Smooth muscle cell of the brain vasculature (primary cell): ENCODE measurements at places on chromosomes 13 and 19.

DNA sequence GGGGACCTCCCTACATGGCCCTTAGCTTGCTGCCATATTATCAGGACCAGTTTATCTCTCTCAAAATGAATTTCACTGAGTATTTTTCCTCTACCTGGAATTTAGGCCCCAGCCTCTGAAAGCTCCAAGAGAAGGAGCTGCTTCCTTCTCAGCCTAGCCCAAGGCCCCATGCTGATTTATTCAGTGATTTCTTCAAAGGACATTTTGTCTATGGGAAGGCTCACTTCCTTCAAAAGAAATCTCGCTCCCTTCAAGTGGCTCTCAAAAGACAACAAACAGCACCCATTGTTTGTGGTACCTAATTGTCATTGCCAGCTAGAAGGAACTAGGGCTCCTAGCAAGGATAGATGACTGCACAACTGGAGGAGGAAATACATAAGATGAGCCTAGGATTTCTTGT lies 172.4 kb downstream of the SLC7A1 start:
- DNase-seq = no peak

GRCh38 chr13:102402290-102402689 lies 442 bp upstream of the FGF14 start:
- DNase-seq = no peak

DNA sequence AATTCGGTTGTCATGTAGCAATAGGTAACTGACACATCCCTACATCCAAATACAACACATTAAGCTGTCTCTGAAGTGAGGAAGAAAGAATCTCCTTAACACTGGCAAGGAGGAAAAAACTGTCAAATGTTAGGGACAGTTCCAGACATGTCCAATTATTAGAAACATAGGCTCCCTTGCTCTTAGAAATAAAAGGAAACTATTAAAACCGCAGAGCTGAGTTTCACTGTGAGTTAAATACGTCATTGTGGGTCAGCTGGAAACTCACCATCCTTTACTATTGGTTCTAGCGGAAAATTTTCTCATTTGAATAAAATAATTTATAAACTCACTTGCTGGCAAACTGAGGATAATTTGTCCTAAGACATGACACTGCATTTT lies 40.7 kb downstream of the STARD13 start:
- no peak for DNase-seq

GRCh38 chr19:10194500-10195198 lies at the start of gene DNMT1:
DNMT1 (minus strand) TSS chr19:10194953; CDS start chr19:10194899, 54 bp downstream.
- DNase-seq = peak; percentile 90

- DNase-seq = no peak
Observed at GRCh38 chr13:51000061-51000460, 90.5 kb downstream of the RNASEH2B start.

DNA sequence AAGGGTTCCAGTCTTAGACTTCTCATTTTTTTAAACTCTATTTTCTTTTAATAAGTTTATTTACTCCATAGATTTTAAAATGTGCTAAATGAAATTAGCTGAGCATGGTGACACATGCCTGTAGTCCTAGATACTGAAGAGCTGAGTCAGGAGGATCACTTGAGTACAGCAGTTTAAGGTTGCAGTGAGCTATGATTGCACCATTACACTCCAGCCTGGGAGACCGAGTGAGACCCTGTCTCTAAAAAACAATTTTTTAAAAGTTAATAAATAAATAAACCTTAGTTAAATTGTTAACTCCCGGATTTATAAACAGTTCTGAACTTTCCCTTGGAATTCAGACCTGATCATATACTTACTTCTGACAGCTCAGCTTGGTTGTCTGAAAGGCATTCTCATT lies 32.5 kb downstream of the PCDH20 start:
- no peak for DNase-seq

GRCh38 chr19:41699968-41700323 lies 8.5 kb upstream of the CEACAM5 start:
- DNase-seq = no peak

GRCh38 chr13:43782686-43783085 lies 4.1 kb downstream of the ENOX1 start:
- DNase-seq = no peak

DNA sequence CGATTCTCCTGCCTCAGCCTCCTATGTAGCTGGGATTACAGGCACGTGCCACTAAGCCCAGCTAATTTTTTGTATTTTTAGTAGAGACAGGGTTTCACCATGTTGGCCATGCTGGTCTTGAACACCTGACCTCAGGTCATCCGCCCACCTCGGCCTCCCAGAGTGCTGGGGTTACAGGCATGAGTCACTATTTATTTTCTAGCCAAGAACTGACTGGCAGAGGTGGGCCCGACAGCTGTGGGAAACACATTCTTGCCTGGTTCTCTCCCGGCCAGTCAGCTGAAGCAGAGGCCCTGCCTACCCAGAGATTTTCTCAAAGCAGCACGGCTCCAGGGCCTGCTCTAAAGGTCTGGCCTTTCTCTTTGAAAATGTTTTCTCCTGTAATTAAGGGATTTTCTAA lies 108.0 kb downstream of the KCTD15 start:
- peak; percentile 77 for DNase-seq

GRCh38 chr19:2274931-2275535 lies 6.9 kb downstream of the PEAK3 start:
- DNase-seq = no peak

DNA sequence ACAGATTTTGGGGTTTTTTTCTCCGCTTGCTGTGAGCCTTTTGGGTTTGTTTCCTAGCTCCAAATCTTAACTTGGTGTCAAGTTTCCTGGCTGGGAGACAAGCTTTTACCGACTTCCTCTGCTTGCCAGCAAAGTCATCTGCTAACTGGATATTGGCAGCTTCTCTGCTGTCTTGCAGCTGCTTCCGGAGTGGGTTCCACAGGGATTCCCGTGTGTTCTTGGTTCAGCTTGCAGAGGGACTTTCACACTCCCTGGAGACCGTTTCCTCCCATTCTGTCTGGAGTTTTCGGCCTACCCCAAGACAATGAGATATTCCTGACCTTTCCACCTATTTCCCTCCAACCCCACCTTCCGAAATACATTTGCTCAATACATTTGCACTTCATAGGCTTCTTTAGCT lies 2.2 kb upstream of the COLGALT1 start:
- peak; percentile 62 for DNase-seq

DNA sequence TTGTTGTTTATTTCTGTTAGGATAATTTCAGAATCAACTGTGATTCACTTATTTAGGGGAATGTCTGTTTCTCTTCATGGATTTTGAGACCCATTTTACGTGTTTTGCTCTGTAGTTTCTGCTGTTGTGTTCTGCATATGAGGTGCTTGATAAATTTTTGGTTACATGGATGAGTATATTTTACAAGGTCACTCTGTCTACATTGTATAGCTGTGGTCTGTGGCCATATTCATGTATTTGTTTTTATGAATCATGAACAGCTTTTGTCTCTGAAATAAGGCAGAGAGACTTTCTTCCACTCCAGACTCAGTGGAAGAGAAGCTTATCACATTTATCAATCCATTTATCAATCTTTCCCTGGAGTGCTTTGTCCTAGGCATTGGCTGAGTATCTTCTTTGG lies 56.6 kb downstream of the PDS5B start:
- no peak for DNase-seq

DNA sequence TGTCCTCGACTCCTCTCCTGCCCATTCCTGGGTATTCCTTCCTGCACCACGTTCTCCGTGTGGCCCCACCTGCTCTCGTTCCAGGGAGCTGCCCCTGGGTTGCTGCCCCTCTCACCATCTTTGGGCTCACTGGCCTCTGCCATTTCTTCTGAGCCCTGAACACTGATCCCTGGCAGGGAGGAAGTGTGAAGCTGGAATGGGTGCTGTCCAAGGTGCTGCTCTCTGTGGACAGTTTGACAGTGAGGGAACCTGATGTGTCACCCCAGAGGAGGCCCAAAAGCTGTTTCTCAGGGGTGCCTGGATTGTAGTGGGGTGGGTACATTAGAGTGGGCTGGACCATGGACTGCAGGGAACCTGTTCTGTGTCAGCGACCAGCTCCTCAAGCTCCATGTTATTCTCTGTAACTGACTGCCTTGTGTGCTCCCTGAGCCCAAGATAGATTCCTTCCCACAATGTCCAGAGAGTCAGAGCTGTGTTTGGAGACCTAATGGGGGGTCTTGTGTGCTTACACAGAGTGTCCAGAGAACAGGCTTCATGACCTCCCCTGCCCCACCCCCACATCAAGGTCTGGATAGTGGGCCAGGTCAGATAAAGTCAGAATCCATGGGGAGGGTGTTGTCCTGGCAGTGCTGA lies 7.2 kb upstream of the CEACAM8 start:
- DNase-seq = no peak

- DNase-seq = no peak
Observed at GRCh38 chr13:26458196-26458749, 99.2 kb upstream of the WASF3 start.

DNA sequence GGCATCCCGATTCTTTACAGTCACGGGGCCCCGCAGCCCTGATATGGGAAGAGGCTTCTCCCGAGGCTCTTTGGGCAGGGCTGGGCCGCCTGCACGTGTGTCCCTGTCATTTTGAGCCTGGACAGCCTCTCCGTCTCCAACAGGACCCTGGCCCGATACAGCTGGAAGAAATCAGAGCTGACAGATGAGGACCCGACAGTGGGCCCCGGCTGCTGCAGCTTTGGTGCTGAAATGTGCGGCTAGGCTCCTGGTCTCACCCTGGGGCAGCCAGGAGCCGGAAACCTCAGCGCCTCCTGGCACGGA lies 3.2 kb downstream of the PIAS4 start:
- no peak for DNase-seq

DNA sequence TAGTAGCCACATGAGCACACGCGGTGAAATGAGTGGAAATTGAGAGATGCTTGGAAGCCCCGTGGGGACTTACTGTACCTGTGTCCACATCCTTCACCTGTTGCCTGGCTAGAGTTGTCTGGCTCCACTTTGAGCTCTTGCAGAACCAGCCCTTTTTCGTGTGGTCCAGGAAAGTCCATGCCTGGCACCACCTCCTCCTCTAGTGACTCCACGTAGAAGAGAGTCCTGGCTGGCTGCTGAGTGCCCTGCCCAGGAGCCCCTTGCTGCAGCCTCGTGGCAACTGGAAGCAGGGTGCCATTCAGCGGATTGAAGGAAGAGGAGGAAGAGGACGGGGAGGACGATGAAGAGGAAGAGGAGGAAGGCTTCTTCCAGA lies 515 bp upstream of the ATXN8OS start:
- DNase-seq = no peak

DNA sequence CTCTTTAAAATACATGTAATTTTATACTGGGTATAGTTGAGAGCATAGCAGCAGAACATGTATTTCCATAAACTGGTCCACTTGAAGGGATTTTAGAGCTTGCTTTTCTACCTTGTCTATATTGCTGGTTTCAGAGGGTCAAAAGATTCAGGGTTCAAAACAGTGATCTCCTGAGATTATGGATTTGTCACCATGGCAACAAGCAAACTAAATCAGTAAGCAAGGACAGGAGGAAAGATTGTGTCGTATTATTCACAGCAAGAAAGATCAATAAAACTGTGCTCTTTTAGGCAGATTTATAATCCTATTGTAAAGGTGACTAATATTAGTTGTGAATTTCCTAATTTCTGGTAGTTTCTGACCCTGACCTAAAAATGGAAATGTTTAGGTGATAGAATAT lies 496.4 kb downstream of the LMO7 start:
- DNase-seq = no peak

GRCh38 chr19:47730521-47730889 lies 14.8 kb upstream of the NOP53 start:
- DNase-seq = no peak

GRCh38 chr13:68690567-68690966 lies 1417.1 kb upstream of the ATXN8OS start:
- DNase-seq = no peak

GRCh38 chr19:21482863-21483276 lies 22.5 kb upstream of the ZNF429 start:
- DNase-seq = no peak

- DNase-seq = no peak
Observed at GRCh38 chr19:36026091-36026876, 6.4 kb downstream of the CLIP3 start.

- peak; percentile 51 for DNase-seq
Observed at GRCh38 chr19:45615795-45616703, 14.0 kb upstream of the GPR4 start.

- DNase-seq = no peak
Observed at GRCh38 chr13:31009166-31009565, 76.7 kb downstream of the TEX26 start.

DNA sequence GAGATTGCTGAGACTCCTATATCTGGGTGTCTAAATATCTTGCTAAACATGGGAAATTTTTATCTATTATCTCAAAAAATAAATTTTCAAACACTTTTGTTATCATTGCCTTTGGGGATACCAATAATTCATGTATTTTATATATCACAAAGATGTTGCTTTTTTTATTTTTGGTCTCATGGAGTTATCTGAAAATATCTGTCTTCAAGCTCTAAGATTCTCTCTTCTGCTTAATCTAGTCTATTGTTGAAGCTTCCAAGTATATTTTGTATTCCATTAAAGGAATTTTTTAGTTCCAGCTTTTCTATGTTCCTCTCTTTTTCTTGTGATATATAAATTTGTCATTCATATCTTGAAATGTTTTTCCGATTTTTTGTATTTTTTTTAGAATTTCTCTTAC lies 812.0 kb downstream of the DACH1 start:
- no peak for DNase-seq

DNA sequence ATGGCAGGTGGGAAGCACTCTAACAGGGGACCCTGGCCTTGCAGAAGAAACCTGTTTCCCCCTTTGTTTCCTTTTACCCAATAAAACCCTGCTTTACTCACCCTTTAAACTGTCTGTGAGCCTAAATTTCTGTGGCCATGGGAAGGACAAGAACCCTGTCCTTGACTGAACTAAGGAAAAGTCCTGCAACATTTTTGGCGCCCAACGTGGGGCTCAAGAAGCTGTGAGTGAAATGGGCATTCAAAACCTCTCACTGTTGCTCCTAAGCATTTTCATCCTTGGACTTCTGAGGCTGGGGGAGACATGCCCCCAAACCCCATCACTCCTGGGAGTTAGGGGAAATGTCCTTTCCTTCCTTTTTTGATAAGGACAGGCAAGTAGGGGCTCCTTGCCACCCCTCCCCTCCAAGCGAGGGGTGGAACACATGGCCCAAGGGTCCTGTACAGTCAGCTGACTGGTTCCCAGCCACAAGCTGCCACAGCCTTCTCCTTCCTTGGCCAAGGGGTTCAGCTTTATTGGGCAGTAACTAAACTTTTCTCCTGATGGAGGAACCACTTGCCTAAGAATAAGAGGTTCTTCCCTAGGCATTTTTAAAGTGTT lies 381.6 kb downstream of the KLF5 start:
- DNase-seq = no peak

GRCh38 chr19:55691561-55692481 lies 16.8 kb downstream of the EPN1 start:
- no peak for DNase-seq

- DNase-seq = no peak
Observed at GRCh38 chr19:41944336-41944735, 14.8 kb downstream of the RABAC1 start.

DNA sequence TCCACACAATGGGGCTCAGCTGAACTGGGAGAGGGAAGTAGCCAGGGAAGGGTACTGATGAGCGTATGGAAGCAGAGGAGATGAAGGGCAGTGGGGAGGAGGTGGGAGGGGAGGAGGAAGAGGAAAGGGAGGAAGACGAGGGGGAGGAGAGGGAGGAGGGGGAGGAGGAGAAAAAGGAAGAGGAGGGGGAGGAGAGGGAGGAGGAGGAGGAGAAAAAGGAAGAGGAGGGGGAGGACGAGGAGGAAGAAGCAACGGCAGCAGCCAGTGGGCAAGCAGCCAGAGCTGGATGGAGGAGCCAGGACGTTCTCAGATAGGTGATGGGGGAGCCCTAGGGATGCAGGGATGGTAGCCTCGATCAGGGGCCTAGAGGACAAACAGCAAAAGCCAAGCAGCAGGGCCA lies 5.6 kb downstream of the CERS4 start:
- DNase-seq = no peak
